Stimulated activated CD8-positive, alpha-beta memory T cell treated with anti-CD3 and anti-CD28 coated beads, Interleukin-4, amount 100 ng/mL, for 4 hours (primary cell): ENCODE measurements at places on chromosomes 2 and 18.

DNA sequence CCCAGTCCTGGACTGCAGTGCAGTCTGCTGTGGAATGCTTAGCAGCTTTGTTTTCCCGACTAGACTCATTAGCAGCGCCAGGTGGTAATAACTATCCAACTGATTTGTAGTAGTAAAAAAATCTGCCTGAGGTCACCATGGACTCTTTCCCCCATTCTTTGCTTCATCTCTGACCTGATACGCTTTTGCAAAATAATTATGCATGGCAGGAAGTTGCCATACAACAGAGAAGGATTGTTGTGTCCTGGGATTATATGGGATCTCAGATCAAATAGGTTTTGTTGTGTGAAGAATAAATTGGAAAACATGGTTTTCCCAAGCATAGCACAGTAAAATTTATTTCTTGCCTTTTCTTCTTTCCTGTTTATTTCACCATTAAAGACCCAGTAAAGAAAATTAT, 72.4 kb upstream of the ATP5MC3 start:
- no peak for DNase-seq

- no peak for DNase-seq
Measured at GRCh38 chr2:145157741-145158591, 638.0 kb upstream of the ZEB2 start.

GRCh38 chr18:28050545-28050944, 126.4 kb downstream of the CDH2 start:
- DNase-seq: no peak

DNA sequence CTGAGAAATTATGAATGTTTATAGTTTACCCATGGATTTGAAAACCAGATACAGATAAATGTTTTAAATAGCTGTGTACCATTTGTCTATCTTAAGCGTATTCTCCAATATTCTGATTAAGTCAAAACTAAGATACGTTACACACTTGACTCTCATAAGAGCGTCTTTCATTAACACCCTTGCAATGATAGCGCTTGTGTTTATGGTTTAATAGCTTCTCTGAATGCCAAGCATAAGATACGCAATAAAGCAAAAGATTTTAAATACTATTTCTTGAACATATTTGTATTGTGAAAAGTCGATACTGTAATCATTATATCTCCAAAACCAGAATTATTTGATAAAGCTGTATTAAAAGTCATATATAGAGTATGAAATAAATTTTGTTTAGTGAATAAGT, 3.0 kb downstream of the CALCRL start:
- no peak for DNase-seq

DNA sequence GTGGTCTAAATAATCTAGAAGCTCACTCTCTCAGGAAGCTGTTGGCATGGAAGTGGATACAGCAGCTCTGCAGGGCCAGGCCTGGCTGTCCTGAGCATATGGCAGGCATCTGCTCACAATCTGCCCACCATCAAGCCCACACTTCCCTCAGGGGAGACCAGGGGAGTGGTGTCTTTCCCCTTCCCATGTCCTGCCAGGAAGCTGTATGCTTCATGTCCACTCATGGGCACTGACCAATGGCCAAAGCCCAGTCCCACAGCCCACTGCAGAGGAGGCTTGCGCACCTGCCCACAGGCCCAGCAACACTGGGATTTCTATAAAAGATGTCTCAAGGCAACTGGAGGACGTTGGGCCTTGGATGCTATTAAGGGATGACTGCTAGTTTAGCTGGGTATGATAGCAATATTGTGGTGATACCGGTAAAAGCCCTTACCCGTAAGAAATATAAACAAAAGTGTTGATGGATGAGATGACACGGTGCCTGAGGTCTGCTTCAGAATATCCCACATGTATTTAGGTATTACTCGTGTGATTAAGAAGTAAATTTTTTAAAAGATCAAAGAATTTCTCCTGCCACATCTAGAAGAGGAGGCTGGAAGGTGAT, 106.7 kb upstream of the CTDP1 start:
- DNase-seq: no peak
